ENCODE measurements at places on chromosomes 4 and X. TPM values are rescaled to one million over a fixed set of nuclear protein-coding genes. Genes with fewer than 3 reads are reported as not detected.

ADH1B gene
- not detected for total RNA-seq

ARHGAP6 gene
- total RNA-seq = 5.3 TPM

CXCR3 gene
- not detected for total RNA-seq

KLHL34 gene
- total RNA-seq = not detected

TLR8 gene
- not detected for total RNA-seq

KLB gene
- total RNA-seq = not detected

SPANXB1 gene
- 5.3 TPM for total RNA-seq

MAGEB6 gene
- total RNA-seq = not detected

BMX gene
- not detected for total RNA-seq

TFDP3 gene
- total RNA-seq = not detected

APEX2 gene
- 13.5 TPM for total RNA-seq

DNA sequence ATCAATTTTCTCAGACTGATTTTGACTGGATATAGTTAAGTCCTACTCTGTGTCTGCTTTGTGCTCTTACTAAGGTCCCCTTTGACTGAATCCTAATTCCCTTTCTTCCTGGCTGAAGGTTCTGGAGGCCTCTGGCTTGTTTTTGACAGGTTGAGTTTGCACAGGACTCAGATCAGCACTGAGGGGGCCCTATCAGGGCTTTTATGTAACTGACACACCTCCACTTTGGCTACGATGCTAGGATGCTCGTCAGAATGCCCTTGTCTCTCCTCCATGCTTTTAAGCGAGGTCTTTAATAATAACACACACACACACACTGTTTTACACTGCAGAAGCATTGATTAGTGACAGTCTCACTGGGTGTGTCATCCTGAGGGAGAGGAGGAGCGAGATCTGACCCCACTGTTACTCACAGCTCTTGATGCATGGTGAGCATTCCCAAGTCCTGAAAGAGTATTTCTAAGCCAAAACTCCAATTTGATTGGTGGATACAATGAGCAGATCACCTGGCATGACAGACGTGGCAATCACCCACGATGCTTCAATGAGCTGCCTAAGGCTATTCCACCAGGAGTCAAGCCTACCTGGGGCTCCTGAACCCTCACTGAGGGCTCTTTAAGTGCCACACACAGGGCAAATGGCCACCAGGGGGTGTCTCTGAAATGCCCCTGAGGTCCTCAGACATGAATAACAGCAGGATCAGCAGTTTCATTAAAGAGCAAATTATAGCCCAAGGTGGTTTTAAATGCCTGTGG, 130.4 kb upstream of the CPEB2 start:
- no peak for DNase-seq
- peaks cover 4% of the 10 kb centered on the region for H3K27me3 ChIP-seq
- no peak overlapping the region for H3K4me3 ChIP-seq
- no peak overlapping the region for H3K27ac ChIP-seq

- peak overlapping the region; percentile 24 for H3K27ac ChIP-seq
- H3K36me3 ChIP-seq = peaks cover 7% of the 10 kb centered on the region
- H3K4me1 ChIP-seq = peaks cover 8% of the 10 kb centered on the region
- no peaks in the 10 kb centered on the region for H3K27me3 ChIP-seq
- DNase-seq = no peak
Observed at GRCh38 chrX:110015032-110015431, 12.1 kb downstream of the TMEM164 start.

- no peak overlapping the region for H3K4me3 ChIP-seq
- H3K27ac ChIP-seq = no peak overlapping the region
- H3K27me3 ChIP-seq = no peaks in the 10 kb centered on the region
- H3K36me3 ChIP-seq = no peaks in the 10 kb centered on the region
- no peaks in the 10 kb centered on the region for H3K4me1 ChIP-seq
- DNase-seq = no peak
Observed at GRCh38 chrX:68725756-68726365, 78.4 kb downstream of the STARD8 start.

DNA sequence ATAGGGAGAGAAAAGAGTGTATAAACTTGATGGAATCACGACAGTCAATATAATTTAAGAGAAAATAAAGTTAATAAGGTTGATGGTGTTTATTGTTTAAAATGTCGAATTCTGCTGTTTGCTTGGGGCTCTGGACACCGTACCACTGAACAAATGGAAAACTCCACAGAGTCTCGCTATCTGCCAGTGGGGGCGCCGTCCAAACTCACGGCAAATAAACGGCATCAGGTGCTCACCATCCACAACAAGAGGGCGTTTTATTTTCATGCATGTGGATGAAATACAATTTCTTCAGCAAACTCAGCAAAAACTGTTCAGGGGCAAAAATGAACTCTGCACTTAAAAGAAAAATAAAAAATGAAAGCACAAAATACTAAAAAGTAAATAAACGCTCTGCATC, 46.6 kb upstream of the FAM47C start:
- H3K27me3 ChIP-seq = peaks cover 22% of the 10 kb centered on the region
- H3K4me1 ChIP-seq = no peaks in the 10 kb centered on the region
- no peak overlapping the region for H3K27ac ChIP-seq
- H3K4me3 ChIP-seq = peak overlapping the region; percentile 30
- no peak for DNase-seq

GRCh38 chr4:61468024-61468720, 268.0 kb downstream of the ADGRL3 start:
- peaks cover 2% of the 10 kb centered on the region for H3K36me3 ChIP-seq
- no peak overlapping the region for H3K27ac ChIP-seq
- H3K27me3 ChIP-seq = no peaks in the 10 kb centered on the region
- peaks cover 22% of the 10 kb centered on the region for H3K4me1 ChIP-seq
- no peak for DNase-seq

DNA sequence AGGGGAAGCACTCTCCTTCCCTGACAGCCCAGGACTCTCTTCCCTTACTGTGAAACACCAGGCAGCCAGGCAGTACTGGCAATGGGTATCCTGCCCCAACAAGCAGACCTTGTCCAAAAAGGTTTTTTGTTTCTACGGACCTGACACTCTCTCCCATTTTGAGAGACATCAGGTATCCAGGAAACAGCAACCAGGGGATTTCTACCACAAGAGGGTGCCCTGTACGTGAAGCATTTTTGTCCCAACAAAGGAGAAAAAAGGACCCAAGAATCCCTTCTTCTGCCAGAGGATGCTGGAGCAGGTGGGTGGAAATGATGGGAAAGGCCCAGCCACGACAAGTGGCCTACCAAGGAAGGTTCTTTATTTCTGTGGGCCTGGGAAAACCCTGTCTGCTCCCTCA, 65.7 kb upstream of the FGF13 start:
- no peak for DNase-seq
- H3K4me3 ChIP-seq = no peak overlapping the region
- H3K36me3 ChIP-seq = no peaks in the 10 kb centered on the region
- no peaks in the 10 kb centered on the region for H3K4me1 ChIP-seq

DNA sequence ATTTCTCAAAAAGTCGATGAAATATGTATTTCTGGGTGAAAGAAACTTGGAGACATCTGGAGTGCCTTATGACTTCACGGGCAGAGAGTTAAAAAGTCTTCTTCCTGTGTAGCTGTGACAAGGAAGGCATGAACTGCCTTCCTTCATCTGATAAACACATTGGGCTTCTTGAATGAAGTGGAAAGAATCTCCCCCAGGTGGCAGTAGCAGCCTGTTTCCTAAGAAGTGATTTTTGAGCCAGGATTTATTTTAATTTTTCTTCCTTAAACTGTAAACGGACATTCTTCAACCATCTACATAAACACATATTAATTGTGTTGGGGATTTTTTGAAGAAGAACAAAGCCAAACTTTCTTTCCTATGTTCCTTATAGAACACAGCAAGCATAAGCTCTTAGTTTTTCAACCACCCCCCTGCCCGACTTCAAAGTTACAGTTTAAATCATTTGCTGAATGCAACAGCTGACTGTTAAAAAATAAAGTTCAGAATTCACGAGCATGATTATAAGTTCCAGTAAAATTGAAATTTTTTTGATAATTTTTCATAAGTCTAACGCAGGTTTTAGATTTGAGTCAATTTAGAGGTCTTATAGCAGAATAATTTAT, 980 bp upstream of the GIMD1 start:
- H3K4me3 ChIP-seq = peak overlapping the region; percentile 7
- DNase-seq = no peak
- no peaks in the 10 kb centered on the region for H3K27me3 ChIP-seq
- H3K36me3 ChIP-seq = no peaks in the 10 kb centered on the region
- H3K4me1 ChIP-seq = peaks cover 12% of the 10 kb centered on the region

- no peaks in the 10 kb centered on the region for H3K36me3 ChIP-seq
- no peak overlapping the region for H3K4me3 ChIP-seq
- H3K27me3 ChIP-seq = no peaks in the 10 kb centered on the region
- H3K4me1 ChIP-seq = peaks cover 26% of the 10 kb centered on the region
- no peak overlapping the region for H3K27ac ChIP-seq
Observed at GRCh38 chrX:15606136-15606535, 5.4 kb upstream of the ACE2 start.

- H3K27me3 ChIP-seq = no peaks in the 10 kb centered on the region
- DNase-seq = no peak
- no peak overlapping the region for H3K4me3 ChIP-seq
- H3K27ac ChIP-seq = no peak overlapping the region
- peaks cover 3% of the 10 kb centered on the region for H3K36me3 ChIP-seq
Observed at GRCh38 chr4:123696687-123697086, 300.1 kb downstream of the SPRY1 start.

GRCh38 chr4:99998062-99998867, 48.2 kb upstream of the H2AZ1 start:
- H3K36me3 ChIP-seq = no peaks in the 10 kb centered on the region
- H3K4me3 ChIP-seq = no peak overlapping the region
- H3K4me1 ChIP-seq = no peaks in the 10 kb centered on the region
- no peak overlapping the region for H3K27ac ChIP-seq
- no peak for DNase-seq

DNA sequence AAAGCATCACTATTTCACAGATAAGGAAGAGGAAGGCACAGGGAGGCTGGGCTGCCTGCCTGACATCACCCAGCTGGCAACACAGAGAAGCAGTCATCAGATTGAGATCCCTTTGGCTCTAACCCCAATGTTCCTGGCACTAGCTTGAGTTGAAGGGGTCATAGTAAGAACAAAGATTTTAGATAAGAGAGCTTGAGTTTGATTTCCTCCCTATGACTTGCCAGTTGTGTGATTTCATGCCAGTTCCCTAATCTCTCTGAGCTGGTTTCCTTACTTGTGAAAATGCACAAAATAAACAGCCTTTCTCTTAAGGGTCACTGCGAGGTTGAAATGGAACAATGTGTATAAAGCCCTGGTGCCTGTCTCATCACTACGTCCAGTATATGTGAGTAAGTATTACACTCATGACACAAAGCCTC, 475.4 kb upstream of the HS3ST1 start:
- H3K27me3 ChIP-seq = no peaks in the 10 kb centered on the region
- H3K4me1 ChIP-seq = peaks cover 21% of the 10 kb centered on the region

DNA sequence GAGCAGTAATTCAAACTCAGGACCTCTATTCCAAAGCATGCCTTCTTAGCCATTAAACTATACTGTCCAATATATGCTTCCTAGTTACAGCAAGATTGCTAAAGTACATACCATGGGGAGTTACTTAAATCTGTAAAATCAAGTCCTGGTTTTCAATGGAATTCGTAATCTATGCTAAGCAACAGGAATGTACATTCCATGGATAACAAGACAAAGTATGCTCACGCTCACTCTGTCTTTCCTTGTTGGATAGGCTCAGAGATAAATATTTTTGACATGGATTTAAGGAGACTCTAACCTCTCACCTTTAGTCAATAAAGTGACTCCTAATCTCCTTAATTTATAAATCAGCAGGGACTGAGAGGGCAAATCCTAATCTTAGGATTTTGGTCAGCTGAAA, 47.3 kb upstream of the STK26 start:
- H3K4me3 ChIP-seq = no peak overlapping the region
- peaks cover 1% of the 10 kb centered on the region for H3K4me1 ChIP-seq
- no peak overlapping the region for H3K27ac ChIP-seq
- DNase-seq = no peak
- H3K27me3 ChIP-seq = no peaks in the 10 kb centered on the region
- H3K36me3 ChIP-seq = no peaks in the 10 kb centered on the region

- H3K27ac ChIP-seq = peak overlapping the region; percentile 74
- DNase-seq = no peak
- H3K27me3 ChIP-seq = no peaks in the 10 kb centered on the region
- no peaks in the 10 kb centered on the region for H3K36me3 ChIP-seq
- peaks cover 40% of the 10 kb centered on the region for H3K4me1 ChIP-seq
Observed at GRCh38 chr4:98510757-98511517, 147.5 kb downstream of the TSPAN5 start.
